ENCODE measurements at places on chromosomes 3 and 15. TPM values are rescaled to one million over a fixed set of nuclear protein-coding genes. Genes with fewer than 3 reads are reported as not detected.

- no peak overlapping the region for H3K4me3 ChIP-seq
- no peak overlapping the region for H3K27ac ChIP-seq
- H3K36me3 ChIP-seq: no peaks in the 10 kb centered on the region
- DNase-seq: no peak
Observed at GRCh38 chr3:74787011-74787410, 172.6 kb upstream of the CNTN3 start.

The FETUB gene
- not detected for total RNA-seq

The MAGI1 gene
- 72.3 TPM for total RNA-seq

The MYO5C gene
- total RNA-seq: 16.2 TPM

The CADPS gene
- 0.39 TPM for total RNA-seq

Measured in spleen (tissue), 13 donors.